Osteocyte (in vitro differentiated cells): ENCODE measurements at places on chromosomes 1 and 21. TPM values are rescaled to one million over a fixed set of nuclear protein-coding genes. Genes with fewer than 3 reads are reported as not detected.

The KIF14 gene
- total RNA-seq = 2.6 and 2.8 TPM in 2 replicates

The KRTAP12-2 gene
- not detected in 2 replicates for total RNA-seq

The CRP gene
- not detected in 2 replicates for total RNA-seq

The CYP4A22 gene
- not detected in 2 replicates for total RNA-seq

GRCh38 chr1:37430103-37430985, 44.0 kb upstream of the ZC3H12A start:
- no peak for DNase-seq

The ZNF670 gene
- total RNA-seq = 3.3 TPM in 2 replicates

The HMGCL gene
- 34.1 and 37.4 TPM in 2 replicates for total RNA-seq

- DNase-seq = no peak
Observed at GRCh38 chr21:17201741-17202260, 311.0 kb upstream of the CXADR start.

DNA sequence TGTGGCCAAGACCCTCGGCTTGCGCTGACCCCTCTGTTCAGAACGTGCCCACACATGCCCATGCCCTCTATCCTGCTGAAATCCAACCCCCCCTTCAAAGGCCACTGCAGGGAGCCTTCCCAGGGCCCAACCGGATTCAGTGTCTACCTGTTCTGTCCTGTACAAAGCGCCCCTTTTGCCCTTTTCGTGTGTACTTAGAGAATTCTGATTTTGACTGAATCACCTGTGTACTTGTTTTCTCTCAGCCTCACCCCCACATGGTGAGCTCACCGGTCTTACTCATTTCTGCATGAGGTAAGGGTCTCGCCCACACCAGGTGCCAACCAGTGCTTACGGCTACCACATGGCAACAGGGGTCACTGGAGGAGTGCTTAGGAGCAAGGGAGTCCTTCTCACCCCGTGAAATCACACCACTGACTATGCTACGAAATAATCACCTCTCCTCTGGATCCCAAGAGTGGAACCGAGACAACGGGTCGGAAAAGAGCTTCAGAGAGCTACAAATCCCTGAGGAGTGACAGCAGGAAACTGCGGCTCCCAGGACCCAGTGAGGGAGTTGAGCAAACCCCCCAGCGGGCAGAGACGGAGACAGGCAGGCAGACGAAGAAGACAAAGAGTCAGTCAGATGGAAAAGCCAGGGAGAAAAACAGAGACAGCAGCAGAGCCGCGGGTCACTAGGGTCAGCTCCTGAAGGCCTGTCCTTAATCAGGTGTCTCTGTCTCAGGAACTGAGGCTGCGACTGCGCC, 2.1 kb upstream of the S100A2 start:
- no peak for DNase-seq

The LRRIQ3 gene
- 0.16 and 0.86 TPM in 2 replicates for total RNA-seq

DNA sequence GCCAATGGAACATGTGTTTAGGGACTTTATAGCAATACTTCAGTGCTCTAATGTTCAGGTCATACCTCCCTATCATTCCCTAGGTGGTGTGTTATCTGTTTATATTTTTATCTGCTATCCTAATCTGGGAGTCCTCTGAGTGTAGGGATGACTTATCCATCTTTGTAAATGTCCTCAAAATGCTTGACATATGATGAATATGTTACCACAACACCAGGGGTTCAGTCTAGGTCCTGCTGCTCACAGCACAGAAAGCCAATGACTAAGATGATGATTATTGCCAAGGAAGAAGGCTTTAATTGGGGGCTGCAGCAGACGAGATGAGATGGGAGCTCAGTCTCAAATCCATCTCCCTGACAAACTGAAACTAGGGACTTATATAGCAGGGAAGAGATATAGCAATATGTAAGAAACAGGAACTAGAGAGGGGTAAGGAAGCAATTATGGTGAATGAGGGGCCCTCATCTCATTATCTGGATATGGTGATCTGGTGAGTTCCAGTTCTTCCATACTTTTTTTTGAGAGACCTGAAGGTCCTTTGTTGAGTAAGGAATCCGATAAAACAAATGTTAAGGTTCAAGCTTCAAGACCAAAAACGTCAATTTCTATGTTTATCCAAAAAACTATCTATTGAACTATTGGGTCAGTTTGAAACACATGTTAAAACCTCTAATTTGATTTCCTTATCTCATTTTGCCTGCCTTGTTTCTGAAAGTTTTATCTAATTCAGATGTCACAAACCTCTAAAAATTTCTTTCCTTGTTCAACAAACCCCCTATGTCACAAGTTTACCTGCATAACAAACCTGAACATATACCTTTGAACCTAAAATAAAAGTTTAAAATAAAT, 256.7 kb upstream of the CACYBP start:
- DNase-seq = no peak

GRCh38 chr1:196152975-196153374, 455.3 kb downstream of the KCNT2 start:
- DNase-seq = no peak

The DCST1 gene
- not detected in 2 replicates for total RNA-seq

DNA sequence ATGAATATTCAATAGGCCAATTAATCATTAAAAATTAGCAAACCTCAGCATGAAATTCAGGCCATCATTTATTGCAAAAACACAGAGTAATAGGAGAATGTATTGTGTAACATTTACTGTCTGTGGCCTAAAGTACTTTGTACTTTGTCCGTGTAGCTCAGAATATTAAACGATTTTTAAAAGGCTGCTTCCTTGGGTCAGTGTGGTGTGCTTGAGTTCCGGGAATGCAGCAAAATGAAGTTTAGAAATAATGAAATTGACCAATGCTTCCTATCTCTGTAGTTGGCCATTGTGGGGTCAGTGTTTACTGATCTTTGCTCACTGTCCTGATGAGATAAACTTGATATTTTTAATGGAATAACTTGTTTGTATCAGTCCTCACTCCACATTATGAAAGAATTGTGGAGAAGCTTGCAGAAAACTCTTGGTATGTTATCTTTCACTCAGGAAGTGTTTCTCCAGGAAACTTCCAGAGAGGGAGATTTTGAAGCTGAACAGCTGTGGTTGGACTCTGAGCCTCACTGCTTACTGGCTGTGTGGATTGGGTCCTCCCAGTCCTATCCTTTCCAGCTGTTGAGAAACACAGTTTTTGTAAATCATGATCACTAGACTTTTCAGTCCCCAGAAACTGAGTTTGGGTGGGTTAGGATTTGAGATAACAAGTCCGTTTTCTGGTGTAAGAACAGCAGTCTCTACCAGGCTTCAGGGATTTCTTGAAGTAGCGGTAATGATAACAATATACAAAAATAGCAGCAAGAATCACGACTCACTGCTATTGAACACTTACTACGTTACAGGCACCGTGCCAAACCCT, 19.2 kb upstream of the MTARC1 start:
- DNase-seq = no peak

The IQGAP3 gene
- 8.6 and 9.8 TPM in 2 replicates for total RNA-seq

GRCh38 chr1:181073638-181074037, 14.9 kb upstream of the IER5 start:
- no peak for DNase-seq

DNA sequence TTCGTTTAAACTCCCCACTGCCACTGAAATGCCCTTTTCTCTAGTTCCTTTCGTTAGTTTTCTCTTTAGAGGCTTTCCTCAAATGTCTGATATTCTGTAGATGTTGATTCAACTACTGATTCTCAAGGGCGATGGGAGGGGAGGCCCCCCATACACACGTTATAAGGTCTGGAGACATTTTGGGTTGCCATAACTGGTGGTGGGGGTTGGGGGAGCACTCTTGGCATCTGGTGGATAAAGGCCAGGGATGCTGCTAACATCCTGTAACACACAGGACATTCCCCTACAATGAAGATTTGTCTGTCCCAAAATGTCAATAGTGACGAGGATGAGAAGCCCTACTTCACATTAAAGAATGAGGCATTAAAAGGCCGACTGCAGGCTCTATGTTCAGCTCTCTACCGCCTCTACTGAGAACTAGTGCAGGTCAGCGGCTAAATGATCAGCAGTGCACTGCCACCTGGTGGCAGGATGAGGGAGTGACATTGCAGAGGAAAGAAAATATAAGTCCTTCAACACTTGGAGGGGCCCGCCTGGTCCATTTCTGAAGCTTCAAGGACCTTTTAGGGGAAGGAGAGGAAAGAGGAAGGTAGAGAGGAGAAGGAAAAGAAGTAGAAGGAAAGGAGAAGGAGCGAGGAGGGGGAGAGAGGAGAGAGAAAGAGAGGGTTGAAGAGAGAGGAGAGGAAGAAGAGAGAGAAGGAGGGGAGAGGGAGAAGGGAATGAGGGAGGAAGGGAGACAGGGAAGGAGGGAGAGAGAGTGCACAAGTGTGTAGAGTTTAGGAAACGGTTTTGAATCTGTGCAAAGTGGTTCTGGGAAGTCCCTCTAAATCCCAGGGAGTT, 29.4 kb downstream of the ALG14 start:
- peak; percentile 93 for DNase-seq

The SLFNL1 gene
- 0.29 and 0.30 TPM in 2 replicates for total RNA-seq

GRCh38 chr1:204633665-204634064, 51.9 kb downstream of the LRRN2 start:
- no peak for DNase-seq

DNA sequence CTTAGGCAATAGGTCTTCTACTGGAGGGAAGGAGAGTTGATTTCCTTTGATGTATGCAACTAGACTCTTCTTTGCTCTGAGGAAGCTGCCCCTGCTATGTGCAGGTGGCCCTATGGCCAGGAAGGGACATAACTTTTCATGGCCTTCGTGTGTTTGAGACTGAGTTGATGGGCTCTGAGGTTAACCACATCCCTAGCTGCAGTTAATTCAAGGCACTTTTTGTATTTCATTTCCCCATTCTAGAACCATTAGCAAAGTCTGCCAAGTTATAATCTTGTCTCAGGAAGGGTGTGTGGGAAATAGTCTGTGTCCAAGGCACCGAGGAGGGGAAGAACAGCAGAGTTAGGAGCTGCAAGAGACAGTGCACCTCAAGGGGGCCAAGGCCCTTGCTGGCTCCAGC, 2.5 kb downstream of the FCRL4 start:
- DNase-seq = no peak

DNA sequence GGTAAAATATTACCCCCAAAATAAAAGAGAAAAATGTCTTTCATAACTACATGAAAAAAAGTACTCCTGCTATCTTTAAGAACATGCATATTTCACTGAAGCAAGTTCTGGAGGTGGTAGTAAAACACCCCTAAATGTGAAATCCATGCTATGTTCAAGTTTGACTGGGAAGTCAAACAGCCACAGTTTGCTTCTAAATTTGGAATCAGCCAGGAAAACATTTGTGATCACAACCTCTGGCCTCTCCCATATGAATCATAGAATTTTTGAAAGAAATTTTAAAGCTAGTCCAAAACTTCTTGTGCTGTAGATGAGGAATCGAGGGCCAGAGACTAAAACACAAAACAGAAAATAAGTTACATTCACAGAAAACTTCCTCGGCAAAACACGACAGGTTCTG, 6.6 kb downstream of the SORT1 start:
- no peak for DNase-seq

- DNase-seq = no peak
Observed at GRCh38 chr1:35539073-35539823, 18.0 kb downstream of the KIAA0319L start.

DNA sequence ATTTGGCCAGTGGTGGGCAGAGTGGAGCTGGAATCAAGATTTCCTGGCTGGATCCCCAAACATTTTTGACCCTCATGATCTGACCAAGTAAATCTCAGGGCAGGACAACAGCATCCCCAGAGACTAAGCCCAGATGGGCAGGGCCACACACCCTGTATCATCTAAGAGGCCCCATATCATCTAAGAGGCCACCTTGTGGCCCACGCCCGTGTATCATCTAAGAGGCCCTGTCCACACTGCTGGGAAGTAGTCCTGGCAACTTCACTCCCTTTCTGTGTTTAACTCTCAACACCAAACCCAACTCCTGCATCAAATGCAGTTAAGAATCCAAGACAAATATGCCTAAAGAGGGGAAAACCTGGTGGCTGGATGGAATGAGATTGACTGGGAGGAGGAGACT, 81.6 kb upstream of the SSX2IP start:
- DNase-seq = no peak
